ENCODE measurements at places on chromosomes 7 and 10.

DNA sequence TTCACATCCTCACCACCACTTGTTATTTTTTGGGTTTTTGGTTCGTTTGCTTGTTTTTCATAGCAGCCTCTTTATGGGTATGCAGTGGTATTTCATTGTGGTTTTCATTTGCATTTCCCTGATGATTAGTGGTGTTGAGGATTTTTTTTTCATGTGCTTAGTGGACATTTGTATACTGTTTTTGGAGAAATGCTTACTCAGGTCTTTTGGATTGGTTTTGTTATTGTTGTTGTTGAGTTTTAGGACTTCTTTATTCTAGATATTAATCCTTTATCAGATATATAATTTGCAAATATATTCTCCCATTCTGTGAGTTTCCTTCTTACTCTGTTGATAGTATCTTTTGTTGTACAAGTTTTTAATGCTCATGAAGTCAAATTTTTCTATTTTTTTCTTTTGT lies 42.8 kb downstream of the GAD2 start:
- DNase-seq: no peak

DNA sequence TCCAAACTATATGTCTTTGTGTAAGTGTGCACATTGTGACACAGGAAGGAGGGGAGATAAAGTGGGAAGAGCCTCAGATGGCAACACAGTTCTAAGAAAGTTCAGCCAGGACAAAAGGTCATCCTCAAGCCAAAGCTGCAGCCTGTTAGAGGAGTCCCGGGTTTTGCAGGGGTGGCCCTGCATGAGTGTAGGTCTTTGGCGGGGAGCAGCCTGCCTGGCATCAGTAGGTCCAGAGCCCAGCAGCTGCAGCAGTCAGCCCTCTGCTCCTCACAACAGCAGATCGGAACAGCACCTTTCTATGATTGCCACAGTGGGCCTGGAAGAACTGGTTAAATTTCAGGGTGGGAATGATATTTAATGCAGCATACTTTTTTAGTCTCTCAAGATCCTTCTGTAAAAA lies 13.5 kb upstream of the VDAC2 start:
- no peak for DNase-seq

GRCh38 chr10:79137826-79138225 lies 69.1 kb downstream of the ZMIZ1 start:
- no peak for DNase-seq

- DNase-seq: no peak
These were observed 79.6 kb downstream of the ZNRF2 start for GRCh38 chr7:30363778-30364563.

- no peak for DNase-seq
These were observed 117.3 kb downstream of the FAM53B start for GRCh38 chr10:124626759-124627380.

DNA sequence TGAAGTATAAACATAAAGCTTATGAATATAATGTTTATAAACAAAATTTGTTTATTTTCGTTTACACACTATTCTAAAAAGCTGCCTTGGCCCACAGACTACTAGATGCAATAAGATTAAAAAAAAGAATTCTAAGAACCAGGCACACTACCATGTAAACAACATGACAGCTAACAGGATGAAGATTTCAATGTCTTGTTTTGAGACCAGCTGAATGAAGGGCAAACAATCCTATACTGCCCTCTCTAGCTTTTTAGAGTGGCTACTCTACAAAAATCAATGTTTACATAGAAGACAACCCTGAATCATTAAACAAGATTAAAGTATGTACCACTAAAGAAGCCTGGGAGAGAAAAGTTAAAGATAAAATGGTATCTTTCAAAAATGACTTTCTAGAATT lies 38.6 kb downstream of the SLC25A40 start:
- no peak for DNase-seq

GRCh38 chr7:68279827-68280400 lies 1283.3 kb downstream of the TYW1 start:
- DNase-seq: no peak

- DNase-seq: no peak
These were observed 11.2 kb upstream of the GSTK1 start for GRCh38 chr7:143252006-143252405.

Data from NCI-H774 (cell line).